CD4-positive, alpha-beta T cell treated with Interleukin-4 for 4 hours (primary cell): ENCODE measurements at places on chromosomes 11 and 22.

DNA sequence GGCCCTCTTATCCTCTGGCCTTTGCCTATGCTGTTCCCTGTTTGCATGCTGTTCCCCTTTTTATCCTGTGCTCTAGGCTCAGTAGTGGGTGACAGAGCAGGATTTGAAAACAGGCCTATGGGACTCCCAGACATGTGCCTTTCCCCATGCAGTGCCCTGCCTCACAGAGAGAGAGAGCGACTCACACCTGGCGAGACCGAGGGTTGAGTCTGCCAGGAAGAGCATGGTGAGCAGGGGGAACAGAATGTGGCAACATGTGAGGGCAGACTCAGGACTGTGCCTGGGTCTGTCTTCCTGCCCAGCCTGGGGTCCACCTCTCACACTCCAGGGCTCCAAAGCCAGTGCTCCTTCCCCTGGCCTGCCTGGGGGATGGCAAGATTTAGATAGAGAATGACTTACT, 75.0 kb downstream of the NFAM1 start:
- DNase-seq: no peak

- DNase-seq: no peak
These were observed 37.6 kb upstream of the UBASH3B start for GRCh38 chr11:122617926-122618325.

- DNase-seq: no peak
These were observed 515.3 kb downstream of the JRKL start for GRCh38 chr11:96905143-96905542.

- DNase-seq: no peak
These were observed 455.8 kb downstream of the MIAT start for GRCh38 chr22:27113211-27113635.

DNA sequence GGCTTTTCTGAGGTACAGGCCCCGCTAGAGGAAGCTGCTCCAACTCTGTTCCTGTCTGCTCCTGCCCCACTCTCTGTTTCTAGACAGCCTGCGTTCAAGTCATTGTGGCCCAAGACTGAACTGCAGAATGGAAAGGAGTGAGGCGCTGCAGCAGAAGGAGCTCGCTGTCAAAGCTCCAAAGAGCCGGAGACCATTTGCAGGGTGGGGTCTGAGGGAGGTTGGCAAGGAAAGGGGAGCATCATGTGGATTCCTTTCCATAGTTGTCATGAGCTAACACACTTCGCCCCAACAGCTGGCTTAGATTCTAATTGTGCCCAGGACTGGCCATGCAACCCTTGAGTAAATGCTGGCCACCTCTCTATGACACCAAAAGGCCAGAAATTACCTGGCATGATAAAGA, 18.8 kb downstream of the APOL4 start:
- no peak for DNase-seq

DNA sequence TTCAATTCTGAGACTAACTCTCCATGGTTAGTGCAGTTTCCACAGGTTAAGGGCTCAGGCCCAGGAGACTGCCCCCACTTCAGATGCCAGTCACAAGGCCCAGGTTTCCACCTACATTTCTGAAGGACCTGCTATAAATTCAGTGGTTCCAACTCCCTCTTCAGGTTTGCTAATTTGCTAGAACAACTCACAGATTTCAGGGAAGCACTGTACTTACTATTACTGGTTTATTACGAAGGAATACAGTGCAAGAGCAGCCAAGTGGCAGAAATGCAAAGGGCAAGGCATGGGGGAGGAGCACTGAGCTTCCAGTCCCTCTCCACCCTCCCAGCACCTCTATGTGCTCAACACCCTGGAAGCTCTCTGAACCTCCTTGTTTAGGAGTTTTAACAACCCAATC, 39.3 kb upstream of the SPON1 start:
- no peak for DNase-seq

- no peak for DNase-seq
These were observed 660.1 kb downstream of the OPCML start for GRCh38 chr11:132872211-132872610.

DNA sequence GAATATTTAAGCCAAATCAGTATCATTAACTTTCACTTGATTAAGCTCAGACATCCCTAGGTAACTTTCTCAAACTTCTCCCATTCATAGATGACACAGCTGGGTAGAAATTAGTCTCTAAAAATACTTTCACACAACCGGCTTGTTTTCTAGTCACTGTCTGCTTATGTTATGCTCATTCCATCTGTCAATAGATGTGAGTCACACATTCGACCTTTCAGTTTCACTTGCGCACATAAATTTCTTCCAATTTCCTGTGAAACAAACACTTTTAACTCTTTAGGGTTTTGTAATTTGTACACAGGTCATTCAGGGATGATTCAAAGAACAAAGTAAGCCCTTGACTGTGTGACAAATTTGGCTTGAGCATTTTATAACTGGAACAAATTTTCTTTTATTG, 723.0 kb downstream of the KCNA4 start:
- no peak for DNase-seq

DNA sequence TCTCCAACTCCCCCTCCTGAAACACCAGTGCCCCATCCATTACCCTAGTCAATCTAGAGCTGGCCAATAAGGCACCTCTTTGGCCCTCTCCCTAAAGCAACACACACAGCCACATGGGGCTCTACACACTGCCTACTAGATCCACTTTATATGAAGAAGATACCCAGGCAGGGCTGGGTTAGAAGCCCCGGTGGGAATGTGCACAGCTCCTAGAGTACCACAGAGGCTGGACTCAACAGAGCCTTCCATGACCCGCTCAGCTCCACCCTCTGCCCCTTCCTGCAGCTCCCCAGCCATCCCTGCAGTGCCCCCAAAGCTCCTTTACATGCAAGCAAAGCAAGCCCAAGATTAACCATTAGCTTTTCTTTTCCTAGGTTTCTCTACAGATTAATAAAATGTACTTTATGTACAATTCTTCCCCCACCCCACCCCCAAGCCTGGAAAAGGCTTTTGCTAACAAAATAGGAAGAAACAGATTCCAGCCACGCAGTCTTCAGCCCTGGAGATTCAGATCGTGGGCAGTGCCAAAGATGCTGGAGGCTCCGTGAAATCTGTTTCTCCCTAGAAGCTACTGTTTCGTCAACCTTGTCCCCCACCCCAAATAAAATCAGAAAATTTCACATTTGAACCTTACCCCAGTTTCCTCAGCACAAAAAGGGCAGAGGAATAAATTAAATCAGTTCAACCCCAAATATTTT, 51.8 kb downstream of the IGSF9B start:
- DNase-seq: no peak

DNA sequence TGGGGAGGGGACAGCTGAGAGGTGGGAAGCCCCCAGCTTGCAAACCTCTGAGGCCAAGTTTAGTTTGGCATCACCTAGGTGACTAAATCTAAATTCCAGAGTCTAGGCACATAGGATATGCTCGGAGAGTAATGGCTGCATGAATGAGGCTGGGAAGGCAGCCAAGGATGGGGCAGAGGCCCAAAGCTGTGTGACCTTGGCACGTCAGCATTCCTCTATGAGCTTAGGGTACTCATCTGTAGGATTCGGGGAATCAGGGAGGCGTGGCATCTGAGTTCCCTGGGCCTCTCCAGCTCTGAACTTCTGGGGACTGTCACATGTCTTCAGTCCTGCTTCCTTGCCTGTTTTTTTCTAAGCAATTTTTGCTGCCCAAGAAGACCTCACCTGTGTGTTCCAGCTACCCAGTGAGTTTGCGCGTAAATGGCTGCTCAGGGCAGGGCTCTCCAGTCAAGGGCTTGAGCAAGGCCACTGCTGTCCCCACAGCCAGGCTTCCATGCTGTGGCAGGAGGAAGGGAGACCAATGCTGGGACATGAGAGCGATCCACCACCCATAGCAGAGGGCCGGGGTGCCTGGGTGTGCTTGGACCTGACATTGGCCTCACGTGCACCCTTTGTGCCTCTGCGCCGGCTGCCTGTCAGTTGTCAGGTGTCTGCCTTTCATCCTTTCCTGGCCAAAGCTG, 13.9 kb downstream of the DAGLA start:
- DNase-seq: no peak
